ENCODE measurements at places on chromosomes 5 and 9. TPM values are rescaled to one million over a fixed set of nuclear protein-coding genes. Genes with fewer than 3 reads are reported as not detected.

- DNase-seq, result peak; percentile 64
These were observed 248.6 kb upstream of the ANKRD55 start for GRCh38 chr5:56481428-56482357.

DNA sequence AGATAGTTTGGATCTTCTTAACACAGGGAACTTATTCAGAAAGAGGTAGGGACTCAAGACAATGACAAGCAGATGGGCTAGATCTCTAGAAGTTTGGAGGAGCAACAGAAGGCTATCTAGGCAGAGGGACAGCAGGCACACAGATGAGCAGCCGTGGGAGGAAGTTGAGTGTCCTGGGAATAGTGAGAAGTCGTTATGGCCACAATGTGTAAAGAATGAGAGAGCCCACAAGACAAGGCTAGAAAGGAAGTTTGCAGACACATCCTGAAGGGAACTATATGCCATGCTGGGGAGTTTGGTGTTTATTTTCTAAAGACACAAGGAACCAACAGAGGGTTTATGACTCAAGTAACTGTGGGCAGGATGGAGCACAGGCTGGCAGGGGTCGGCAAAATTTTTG is 160.6 kb downstream of the PALM2AKAP2 start:
- DNase-seq, result no peak

SYK gene
- total RNA-seq, result 2.0 TPM

SOHLH1 gene
- total RNA-seq, result not detected

DNA sequence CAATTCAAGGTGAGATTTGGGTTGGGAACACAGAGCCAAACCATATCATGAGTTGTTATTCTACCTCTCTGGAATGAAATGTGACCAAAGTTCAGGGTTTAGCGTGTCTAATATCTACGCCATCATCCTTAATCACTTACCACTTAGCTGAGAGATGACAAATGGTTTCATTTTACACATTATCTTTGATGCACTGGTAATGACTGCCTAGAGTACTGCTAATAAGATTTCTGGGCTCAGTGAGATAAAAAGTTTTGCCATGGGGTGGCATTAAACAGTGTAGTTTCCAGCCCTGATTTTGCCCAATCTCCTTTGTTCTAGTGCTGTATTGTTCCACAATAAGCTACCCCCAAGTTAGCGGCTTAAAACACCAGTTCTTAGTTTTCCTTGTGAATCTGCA is 367.2 kb downstream of the MLLT3 start:
- no peak for DNase-seq

GRCh38 chr5:159902444-159903121 is 13.7 kb upstream of the ADRA1B start:
- DNase-seq, result no peak

DNA sequence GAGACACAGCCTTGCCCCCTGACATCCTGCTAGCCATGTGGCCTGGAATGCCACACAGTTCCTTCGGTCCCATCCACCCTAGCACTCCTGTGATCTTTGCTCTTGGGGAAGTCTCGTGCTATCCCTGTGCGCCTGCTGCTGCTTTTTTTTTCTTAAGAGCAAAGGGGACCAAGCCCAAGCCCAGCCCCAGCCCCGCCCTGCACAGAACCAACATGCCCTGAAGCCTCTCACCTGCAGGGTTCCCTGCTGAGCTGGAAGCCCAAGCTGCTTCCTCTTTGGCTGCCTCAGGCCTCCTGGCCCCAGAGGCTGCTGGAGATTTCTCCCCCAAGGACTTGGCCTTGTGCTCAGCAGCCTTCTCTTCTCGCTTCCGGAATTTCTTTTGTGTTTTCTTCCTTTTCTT is 1.8 kb downstream of the SURF6 start:
- no peak for DNase-seq

DNA sequence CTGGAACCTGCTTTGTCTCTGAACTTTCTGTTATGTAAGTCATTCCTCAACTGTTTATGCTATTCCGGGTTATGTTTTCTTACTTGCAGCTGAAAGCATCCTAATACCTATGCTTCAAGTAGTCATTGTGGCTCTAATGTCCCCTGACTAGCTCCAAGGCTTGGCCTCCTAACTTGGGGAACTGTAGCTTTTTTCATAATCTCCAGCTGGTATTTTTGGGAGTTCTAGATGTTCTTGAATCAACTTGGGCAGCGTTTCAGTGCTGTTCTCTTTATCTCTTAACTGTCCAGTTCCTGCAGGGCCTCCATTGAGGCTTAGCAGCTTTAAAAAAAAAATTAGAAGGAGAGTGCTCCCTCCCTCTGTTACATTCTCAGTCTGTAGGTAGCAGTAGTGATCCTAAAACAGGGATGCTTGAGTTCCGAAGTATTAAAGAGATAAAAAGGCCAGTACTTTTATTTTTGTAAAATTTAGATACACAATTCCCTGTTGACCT is 100.0 kb upstream of the ACTBL2 start:
- no peak for DNase-seq

GRCh38 chr9:132209228-132209627 is 47.4 kb downstream of the NTNG2 start:
- no peak for DNase-seq

EDIL3 gene
- total RNA-seq, result 59.1 TPM

CDC37L1 gene
- total RNA-seq, result 39.9 TPM

GRCh38 chr5:178323961-178324360 is 91.4 kb upstream of the PHYKPL start:
- DNase-seq, result no peak

DNA sequence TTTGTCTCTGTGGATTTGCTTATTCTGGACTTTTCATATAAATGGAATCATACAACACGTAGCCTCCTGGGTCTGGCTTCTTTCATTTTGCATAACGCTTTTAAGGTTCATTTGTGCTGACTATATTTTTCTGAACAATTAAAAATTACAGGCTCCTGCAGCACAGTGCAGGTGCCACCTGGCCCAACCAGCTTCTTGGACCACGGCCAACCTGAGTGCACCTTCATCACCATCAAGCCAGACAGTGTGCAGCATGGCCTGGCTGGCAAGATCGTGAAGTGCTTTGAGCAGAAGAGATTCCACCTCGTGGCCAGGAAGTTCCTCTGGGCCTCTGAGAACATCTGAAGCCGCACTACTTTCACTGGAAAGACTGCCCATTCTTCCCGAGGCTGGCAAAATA is 53.5 kb upstream of the COL15A1 start:
- DNase-seq, result no peak

- no peak for DNase-seq
These were observed 10.0 kb downstream of the NAIF1 start for GRCh38 chr9:128056887-128057723.

GRCh38 chr5:66367814-66368541 is 223.9 kb downstream of the SREK1 start:
- DNase-seq, result no peak

- no peak for DNase-seq
These were observed 180.0 kb upstream of the IL12B start for GRCh38 chr5:159510282-159510681.

DNA sequence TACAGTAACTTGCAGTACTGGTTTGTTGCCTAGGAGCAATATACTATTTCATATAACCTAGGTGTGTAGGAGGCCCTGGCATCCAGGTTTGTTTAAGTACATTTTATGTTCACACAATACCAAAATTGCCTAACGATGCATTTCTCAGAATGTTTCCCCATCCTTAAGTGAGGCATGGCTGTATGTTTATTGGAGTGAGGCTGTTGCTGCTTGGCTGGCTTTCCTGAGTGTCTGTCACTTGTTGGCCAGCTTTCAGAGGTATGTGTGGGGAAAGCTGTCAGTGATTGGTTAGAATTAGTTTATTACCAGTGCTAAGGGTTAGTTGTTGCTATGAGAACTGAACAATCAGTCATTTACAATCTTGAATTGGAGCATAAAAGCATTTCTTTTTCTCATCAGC is 154.1 kb upstream of the CDH12 start:
- no peak for DNase-seq

- DNase-seq, result no peak
These were observed 125.5 kb downstream of the DIRAS2 start for GRCh38 chr9:90517103-90517502.

- no peak for DNase-seq
These were observed 18.4 kb upstream of the CNTLN start for GRCh38 chr9:17116400-17116837.

- no peak for DNase-seq
These were observed 1.2 kb upstream of the PHYHD1 start for GRCh38 chr9:128919402-128920089.

GRCh38 chr5:18553269-18553668 is 919.0 kb downstream of the TAF11L14 start:
- no peak for DNase-seq

- no peak for DNase-seq
These were observed 44.9 kb downstream of the SLC6A3 start for GRCh38 chr5:1400211-1400855.

CCDC183 gene
- total RNA-seq, result 2.0 TPM

PIP5KL1 gene
- total RNA-seq, result 6.1 TPM

CXCL14 gene
- total RNA-seq, result 7.7 TPM

DNA sequence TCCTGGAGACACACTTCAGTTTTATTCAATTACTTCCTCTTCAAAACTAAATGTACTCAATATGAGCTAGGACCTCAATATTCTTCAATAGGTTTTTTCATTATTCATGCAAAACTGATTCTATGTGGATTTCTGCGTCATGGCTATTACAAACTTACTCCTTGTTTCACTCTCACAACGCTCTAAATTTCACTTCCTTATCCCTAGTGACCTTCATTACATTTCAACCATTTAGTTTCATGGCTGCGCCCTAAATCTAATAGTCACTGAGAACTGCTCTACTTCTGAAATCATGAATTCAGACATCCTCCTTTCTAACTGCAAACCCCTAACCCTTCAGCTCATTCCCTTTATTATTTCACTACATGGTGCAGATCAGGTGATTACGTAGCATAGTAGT is 93.9 kb downstream of the SLC25A46 start:
- DNase-seq, result no peak

NKD2 gene
- 2.9 TPM for total RNA-seq

C1QTNF2 gene
- total RNA-seq, result 2.0 TPM

DNA sequence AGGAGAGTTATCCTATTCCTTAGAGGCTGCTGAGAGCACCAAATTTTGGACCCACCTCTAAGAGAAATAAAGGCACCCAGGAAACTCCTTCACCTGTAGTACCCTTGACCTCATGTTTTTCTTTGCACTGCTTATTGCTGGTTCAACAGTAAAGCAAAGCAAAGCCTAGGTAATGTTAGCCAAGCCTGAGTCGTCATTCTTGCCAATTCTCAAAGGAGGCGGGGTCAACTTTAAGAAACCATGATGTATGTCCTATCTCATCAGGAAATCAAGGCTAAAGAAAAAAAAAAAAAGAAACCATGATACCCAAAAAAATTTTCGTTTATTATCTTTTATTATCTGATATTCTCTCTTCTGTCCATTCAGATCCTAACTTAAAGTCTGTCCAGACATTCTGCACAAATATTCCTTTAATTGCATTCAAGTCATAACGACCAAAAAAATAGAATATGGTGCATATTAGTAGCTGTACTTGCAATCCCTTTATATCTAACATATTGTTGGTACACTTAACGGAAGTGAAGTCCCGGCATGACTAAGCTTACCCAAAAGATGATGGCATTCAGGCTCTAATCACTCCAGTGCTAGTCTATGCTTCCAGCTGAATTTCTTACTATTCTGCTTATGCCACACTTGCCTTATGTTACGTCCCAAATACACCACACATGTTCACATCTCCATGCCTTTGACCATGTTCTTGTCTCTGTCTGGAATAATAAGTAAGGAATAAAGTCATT is 1.8 kb downstream of the AUH start:
- no peak for DNase-seq

SCGB3A2 gene
- total RNA-seq, result not detected

NUTM2F gene
- total RNA-seq, result not detected

SLC6A19 gene
- not detected for total RNA-seq

ADAMTSL2 gene
- total RNA-seq, result 2.4 TPM

GRIN3A gene
- total RNA-seq, result 9.4 TPM

CEP120 gene
- total RNA-seq, result 52.6 TPM

- no peak for DNase-seq
These were observed 93.7 kb downstream of the PDE4D start for GRCh38 chr5:59799668-59800346.

DNA sequence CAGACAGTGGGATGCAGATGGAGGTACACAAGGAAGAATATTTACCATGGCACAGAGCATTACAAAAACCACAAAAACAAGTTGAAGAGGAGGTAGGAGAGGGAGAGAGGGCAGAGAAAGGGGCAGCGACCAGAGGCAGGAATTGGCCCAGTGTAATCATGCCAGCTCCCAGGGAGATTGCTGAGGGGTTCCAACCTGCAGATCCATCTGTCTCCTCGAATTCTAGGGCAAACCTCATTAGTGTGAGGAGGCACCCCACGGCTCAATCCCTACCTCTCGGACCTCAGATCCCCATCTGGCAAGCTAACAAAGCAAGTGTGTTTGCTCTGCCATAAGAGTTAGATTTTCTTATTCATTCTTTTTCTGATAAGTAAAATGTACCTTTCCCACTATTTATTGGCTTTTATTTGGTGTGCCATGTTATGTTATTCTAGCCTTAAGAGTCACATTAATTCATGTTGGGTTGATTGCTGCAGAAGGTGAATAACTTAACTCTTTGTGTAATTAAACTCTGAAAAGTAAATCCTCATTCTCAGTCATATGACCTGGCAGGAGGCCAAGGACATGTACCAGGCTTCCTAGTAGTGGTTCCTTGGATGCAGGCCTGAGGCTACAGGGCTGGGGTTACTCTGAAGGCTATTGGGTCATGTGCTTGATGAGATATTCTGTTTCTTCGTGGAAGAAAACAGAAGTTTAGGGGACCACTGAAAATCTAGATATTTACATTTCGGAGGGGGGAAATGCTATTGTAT is 315.2 kb upstream of the ATP10B start:
- peak; percentile 9 for DNase-seq

DNA sequence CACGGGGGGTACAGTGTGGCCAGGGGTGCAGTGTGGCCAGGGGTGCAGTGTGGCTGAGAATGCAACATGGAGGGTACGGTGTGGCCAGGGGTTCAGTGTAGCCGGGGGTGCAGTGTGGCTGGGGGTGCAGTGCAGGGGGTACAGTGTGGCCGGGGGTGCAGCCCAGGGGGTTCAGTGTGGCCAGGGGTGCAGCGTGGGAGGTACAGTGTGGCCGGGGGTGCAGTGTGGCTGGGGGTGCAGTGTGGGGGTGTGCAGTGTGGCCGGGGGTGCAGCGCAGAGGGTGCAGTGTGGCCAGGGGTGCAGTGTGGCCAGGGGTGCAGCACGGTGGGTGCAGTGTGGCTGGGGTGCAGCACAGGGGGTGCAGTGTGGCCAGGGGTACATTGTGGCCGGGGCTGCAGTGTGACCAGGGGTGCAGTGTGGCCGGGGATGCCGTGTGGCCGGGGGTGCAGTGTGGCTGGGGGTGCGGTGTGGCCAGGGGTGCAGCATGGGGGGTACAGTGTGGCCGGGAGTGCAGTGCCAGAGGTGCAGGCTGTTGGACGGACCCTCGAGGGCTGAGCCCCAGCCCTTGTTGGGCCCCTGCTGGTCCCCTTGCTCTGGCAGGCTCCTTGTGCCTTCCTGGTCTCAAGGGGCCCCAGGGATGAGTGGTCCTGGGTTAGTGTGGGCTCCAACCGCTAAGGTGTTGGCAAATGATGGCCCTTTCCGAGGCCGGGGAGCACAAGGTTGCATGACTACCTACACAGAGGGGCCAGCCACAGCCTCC is 17.9 kb downstream of the TPPP start:
- DNase-seq, result no peak

Data from frontal cortex (tissue), 4 donors.